ENCODE measurements at places on chromosomes 7 and 10. TPM values are rescaled to one million over a fixed set of nuclear protein-coding genes. Genes with fewer than 3 reads are reported as not detected.
A peak's percentile ranks its signal among the peaks of the same experiment; 100 is the strongest.

The STRIP2 gene
- total RNA-seq = 1.2 TPM

The PTN gene
- total RNA-seq = 2.3 TPM

The MPP7 gene
- total RNA-seq = 20.1 TPM

The TMEM229A gene
- total RNA-seq = not detected

The BMPR1A gene
- total RNA-seq = 74.2 TPM

DNA sequence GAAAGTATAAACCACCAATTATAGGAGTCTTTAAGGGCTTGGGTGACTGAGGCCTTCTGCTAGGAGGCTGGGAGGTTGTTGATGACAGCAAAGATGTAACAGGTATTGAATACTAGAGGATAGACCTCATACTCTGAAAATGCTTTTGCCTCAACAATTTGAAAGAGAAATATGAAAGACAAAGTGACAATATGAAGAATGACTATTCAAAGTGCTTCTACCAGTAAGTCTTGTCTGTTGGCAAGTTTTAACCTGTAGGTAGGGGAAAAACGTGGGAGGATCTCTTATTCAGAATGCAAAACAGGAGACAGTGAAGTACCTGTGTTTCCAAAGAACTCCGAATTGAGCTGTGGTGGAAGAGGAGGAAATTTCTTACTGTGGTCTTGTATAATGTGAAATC lies 38.2 kb downstream of the GBF1 start:
- no peak overlapping the region for H3K4me3 ChIP-seq
- no peak overlapping the region for H3K27ac ChIP-seq
- DNase-seq = no peak
- H3K4me1 ChIP-seq = peaks cover 43% of the 10 kb centered on the region
- H3K36me3 ChIP-seq = peaks cover 4% of the 10 kb centered on the region

DNA sequence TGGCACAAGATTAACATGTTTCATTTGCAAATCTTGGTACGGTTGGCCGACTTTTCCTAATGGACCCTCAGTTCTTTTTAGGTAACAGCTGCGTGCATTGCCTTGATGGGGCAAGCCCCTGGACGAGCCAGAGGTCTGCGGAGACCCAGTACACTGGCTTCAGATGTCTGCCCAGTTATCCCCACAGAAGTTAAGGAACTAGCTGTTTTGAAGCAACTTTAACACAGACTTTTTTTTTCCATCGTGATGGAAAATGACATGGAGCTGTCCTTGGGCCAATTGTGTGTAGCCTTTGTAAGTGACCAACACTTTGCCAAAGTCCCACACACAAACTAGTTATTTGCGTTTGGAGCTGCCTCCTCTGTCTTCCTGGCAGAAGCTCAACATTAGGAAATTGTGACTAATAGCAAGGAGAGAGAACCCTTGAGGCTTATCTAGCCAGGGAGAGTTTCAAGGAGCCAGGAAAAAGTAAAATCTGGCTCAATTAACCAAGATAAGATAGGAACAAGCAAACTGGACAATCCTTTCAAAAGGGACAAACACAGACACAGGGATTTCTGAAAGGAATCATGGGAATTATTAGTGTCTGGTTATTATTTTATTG lies 99.6 kb upstream of the BMPER start:
- no peaks in the 10 kb centered on the region for H3K36me3 ChIP-seq
- no peaks in the 10 kb centered on the region for H3K27me3 ChIP-seq
- peaks cover 30% of the 10 kb centered on the region for H3K4me1 ChIP-seq

GRCh38 chr7:144653449-144653848 lies 182.4 kb downstream of the TPK1 start:
- H3K27ac ChIP-seq = no peak overlapping the region
- DNase-seq = no peak
- H3K27me3 ChIP-seq = no peaks in the 10 kb centered on the region
- no peaks in the 10 kb centered on the region for H3K4me1 ChIP-seq

DNA sequence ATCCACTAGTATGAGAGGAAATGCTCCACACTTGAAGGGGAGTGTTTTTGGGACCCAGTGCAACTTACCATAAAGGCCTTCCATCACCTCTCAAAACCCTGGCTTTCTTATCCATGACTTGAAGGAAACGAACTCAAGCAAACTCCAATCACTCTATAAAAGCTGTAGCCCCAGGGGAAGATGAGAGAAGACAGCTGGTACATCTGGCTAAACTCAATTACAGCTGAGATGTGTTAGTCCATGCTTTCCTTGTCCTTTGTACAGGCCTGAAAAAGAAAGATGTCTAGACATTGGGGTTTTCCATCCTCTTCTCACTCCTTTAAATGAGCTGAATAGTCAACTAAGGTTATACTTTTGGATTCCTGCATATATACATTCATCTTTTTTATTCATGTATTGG lies 89.5 kb upstream of the ANKRD30A start:
- H3K4me3 ChIP-seq = no peak overlapping the region
- H3K4me1 ChIP-seq = no peaks in the 10 kb centered on the region
- H3K36me3 ChIP-seq = no peaks in the 10 kb centered on the region
- H3K27me3 ChIP-seq = no peaks in the 10 kb centered on the region

- DNase-seq = no peak
- H3K4me1 ChIP-seq = no peaks in the 10 kb centered on the region
- H3K27ac ChIP-seq = no peak overlapping the region
- no peaks in the 10 kb centered on the region for H3K36me3 ChIP-seq
- peaks cover 6% of the 10 kb centered on the region for H3K27me3 ChIP-seq
Measured at GRCh38 chr7:150351587-150352194, 10.3 kb upstream of the RARRES2 start.

DNA sequence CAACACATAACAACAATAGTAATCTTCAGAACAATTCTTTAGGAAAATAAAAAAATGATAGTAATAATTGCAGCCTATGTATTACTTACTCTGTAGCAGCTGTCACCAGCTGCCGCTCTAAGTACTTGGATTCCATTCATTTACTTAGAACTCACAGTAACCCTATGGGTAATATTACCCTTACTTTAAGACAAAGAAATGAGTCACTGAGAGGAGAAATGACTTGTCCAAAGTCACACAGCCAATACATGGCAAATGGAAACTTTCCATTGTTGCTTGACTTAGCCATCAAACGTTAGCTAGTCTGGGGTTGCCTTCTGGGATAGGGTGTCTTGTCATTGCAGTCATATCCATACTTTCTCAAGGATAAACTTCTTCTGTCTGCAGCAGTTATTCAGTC lies 3.6 kb downstream of the CCNY start:
- no peak for DNase-seq
- no peak overlapping the region for H3K4me3 ChIP-seq
- H3K36me3 ChIP-seq = no peaks in the 10 kb centered on the region
- H3K27me3 ChIP-seq = no peaks in the 10 kb centered on the region
- H3K4me1 ChIP-seq = peaks cover 53% of the 10 kb centered on the region
- H3K27ac ChIP-seq = no peak overlapping the region

GRCh38 chr10:58352956-58353610 lies 18.3 kb downstream of the UBE2D1 start:
- no peak overlapping the region for H3K27ac ChIP-seq
- no peak for DNase-seq
- no peaks in the 10 kb centered on the region for H3K36me3 ChIP-seq
- no peak overlapping the region for H3K4me3 ChIP-seq

DNA sequence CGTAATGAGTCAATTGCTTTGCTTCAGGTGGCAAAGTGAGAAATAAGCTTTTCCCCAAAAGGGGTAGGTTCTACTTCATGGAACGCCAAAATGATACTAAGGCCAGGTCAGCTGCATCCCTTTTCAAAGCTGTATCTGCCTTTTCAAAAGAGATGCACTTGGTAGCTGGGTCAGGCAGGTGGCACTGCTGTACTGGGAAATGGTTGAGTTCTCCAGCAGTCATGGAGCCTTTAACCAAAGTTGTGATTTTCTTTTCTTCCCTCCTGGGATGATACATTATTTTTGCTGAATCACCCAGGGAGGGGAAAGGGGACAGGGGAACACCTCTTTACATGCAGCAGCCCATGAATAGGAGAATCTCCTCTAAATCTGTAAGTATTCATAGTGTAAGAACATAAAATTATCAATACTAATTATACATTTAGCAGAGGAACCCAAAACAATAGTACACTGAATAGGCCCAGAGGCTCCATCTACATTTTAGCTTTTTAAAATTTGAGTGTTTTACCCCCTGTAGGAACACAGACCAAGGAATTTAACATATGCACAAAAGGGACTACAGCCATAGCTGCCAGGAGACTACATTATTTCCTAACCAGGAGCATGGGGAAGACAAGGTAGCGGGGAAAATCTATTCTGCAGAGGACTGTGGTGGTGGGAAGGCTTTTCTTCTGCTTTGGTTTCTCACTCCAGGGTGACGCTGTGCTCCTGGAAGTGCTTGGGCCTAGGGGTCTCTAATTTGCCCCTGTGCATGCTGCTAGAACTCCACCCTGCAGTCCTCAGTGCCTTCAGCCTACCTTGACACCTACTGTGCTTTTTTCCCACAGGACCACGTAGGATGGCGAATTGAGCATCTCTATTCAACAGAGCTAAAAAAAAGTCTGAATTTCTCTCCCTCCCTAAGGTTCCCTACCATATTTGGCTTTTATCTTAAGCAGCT lies 6.4 kb upstream of the GPR22 start:
- no peaks in the 10 kb centered on the region for H3K36me3 ChIP-seq
- H3K4me3 ChIP-seq = no peak overlapping the region
- H3K27me3 ChIP-seq = no peaks in the 10 kb centered on the region
- peak overlapping the region; percentile 65 for H3K27ac ChIP-seq
- DNase-seq = no peak

GRCh38 chr7:137920637-137921399 lies 74.0 kb upstream of the DGKI start:
- no peaks in the 10 kb centered on the region for H3K27me3 ChIP-seq
- peaks cover 90% of the 10 kb centered on the region for H3K4me1 ChIP-seq
- no peak for DNase-seq

- peaks cover 38% of the 10 kb centered on the region for H3K4me1 ChIP-seq
- H3K27me3 ChIP-seq = no peaks in the 10 kb centered on the region
- no peaks in the 10 kb centered on the region for H3K36me3 ChIP-seq
- DNase-seq = no peak
- H3K27ac ChIP-seq = no peak overlapping the region
Measured at GRCh38 chr7:120055300-120055699, 217.7 kb upstream of the KCND2 start.

DNA sequence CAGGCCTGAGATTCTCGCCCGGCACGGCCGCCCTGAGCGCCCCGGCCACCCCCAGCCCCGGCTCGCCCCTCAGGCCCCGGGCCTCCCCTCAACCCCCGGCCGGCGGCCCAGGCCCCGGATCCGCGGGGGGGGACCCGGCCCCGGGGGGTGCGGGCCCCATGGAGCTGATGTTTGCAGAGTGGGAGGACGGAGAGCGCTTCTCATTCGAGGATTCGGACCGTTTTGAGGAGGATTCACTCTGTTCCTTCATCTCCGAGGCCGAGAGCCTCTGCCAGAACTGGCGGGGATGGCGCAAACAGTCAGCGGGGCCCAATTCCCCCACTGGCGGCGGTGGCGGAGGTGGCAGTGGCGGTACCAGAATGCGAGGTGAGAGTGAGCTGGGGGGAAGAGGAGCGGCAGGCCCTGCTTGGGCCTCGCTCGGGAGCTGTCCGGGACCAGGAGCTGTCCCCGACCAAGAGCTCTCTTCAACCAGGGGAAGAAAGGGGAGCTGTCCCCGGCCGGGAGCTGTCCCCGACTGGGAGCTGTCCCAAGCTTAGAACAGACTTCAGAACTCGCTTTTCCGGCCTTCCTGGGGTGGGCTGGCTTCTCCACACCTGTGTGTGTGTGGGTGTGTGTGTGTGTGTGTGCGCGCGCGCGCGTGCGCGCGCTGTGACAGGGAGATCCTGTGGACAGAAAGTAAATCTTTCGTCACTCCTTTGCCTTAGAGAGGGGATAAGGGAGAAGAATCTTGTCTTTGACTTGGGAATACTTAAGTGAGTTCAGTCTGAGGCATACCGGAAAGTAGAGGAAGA lies 510 bp downstream of the ZSWIM8 start:
- no peak for DNase-seq
- H3K36me3 ChIP-seq = peaks cover 14% of the 10 kb centered on the region
- H3K27ac ChIP-seq = peak overlapping the region; percentile 99
- H3K4me3 ChIP-seq = peak overlapping the region; percentile 99
- H3K4me1 ChIP-seq = peaks cover 47% of the 10 kb centered on the region
- H3K27me3 ChIP-seq = no peaks in the 10 kb centered on the region

DNA sequence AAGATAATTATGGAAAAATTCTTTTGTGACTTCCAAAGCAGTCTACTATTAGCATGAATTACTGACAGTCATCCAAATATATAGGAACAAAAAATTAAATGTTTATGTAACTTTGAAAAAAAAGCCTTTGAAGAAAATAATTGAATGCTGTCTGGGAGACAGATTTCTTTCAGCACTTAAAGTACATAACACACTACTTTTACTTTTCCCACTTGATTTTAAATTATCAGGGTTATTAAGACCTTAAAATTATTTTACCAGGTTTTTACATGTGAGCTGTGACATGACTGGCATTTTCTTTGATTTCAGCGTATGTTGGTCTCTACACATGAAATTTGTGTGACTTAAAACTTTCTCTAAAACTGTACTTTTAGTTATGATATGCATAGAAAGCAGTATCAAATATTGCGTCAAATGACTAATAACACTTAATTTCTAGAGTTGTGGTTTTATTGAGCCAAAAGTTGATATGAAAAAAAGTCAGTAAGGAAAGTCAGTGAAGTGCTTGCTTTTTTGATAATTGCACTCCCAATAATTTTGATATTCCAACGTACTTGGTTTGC lies 3.1 kb downstream of the PTEN start:
- peaks cover 1% of the 10 kb centered on the region for H3K36me3 ChIP-seq
- H3K27me3 ChIP-seq = no peaks in the 10 kb centered on the region
- peak overlapping the region; percentile 96 for H3K27ac ChIP-seq
- peaks cover 47% of the 10 kb centered on the region for H3K4me1 ChIP-seq

DNA sequence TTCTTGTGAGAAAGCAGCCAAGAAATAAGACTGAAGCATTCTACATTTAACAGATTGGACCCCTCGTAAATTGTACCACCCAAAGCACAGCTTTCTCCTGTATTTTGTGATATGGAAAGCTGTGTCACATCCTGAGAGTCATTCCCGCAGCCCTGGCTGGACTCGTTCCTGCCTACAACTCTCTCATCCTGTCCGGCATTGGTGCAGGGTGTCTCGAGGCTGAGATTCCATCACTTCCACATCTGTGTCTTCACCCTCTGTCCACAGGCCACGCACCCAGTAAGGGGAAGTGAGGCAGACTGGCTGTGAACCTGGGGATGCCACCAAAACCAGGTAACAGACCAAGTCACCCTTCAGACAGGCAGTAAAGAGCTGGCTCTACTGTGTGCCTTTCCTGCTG lies 146.2 kb upstream of the KLF6 start:
- no peak for DNase-seq
- H3K36me3 ChIP-seq = no peaks in the 10 kb centered on the region

GRCh38 chr7:4631380-4632179 lies 50.5 kb upstream of the FOXK1 start:
- no peak for DNase-seq
- no peaks in the 10 kb centered on the region for H3K36me3 ChIP-seq
- peaks cover 30% of the 10 kb centered on the region for H3K4me1 ChIP-seq

- H3K27me3 ChIP-seq = no peaks in the 10 kb centered on the region
- peaks cover 14% of the 10 kb centered on the region for H3K4me1 ChIP-seq
- no peak overlapping the region for H3K27ac ChIP-seq
- H3K4me3 ChIP-seq = no peak overlapping the region
- H3K36me3 ChIP-seq = no peaks in the 10 kb centered on the region
Measured at GRCh38 chr10:126504063-126504760, 115.9 kb upstream of the ADAM12 start.

Data from chondrocyte (in vitro differentiated cells).